Heart left ventricle (tissue), 16 donors: ENCODE measurements at places on chromosomes 13 and 19. TPM values are rescaled to one million over a fixed set of nuclear protein-coding genes. Genes with fewer than 3 reads are reported as not detected.

- no peak for DNase-seq
Observed at GRCh38 chr13:44211286-44211685, 162.3 kb upstream of the SERP2 start.

DNA sequence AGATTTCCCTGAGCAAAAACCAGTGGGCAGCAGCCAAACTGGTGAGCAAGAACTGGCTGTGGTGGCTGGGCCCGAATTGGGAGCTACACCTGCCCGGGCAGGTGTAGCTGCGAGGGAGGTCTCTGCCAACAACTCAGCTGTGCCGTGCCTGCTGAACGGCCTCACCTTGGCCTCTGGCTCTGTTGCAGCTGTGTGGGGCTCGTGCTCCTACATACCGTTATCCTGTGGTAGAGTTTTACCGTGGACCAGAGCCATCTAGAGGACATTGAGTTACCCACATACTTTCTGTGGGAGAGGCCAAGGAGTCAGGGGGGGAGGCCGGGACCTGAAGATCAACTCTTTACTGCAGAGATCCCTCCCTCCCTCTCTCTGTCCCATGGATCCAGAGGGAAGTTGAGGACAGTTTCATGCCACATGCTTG, 113.2 kb downstream of the TM9SF2 start:
- no peak for DNase-seq

- no peak for DNase-seq
Observed at GRCh38 chr13:57128909-57129308, 11.8 kb upstream of the PRR20A start.

- no peak for DNase-seq
Observed at GRCh38 chr19:3944018-3944721, 11.3 kb downstream of the NMRK2 start.

GRCh38 chr19:16247353-16248182, 49.9 kb downstream of the AP1M1 start:
- peak; percentile 87 for DNase-seq

DNA sequence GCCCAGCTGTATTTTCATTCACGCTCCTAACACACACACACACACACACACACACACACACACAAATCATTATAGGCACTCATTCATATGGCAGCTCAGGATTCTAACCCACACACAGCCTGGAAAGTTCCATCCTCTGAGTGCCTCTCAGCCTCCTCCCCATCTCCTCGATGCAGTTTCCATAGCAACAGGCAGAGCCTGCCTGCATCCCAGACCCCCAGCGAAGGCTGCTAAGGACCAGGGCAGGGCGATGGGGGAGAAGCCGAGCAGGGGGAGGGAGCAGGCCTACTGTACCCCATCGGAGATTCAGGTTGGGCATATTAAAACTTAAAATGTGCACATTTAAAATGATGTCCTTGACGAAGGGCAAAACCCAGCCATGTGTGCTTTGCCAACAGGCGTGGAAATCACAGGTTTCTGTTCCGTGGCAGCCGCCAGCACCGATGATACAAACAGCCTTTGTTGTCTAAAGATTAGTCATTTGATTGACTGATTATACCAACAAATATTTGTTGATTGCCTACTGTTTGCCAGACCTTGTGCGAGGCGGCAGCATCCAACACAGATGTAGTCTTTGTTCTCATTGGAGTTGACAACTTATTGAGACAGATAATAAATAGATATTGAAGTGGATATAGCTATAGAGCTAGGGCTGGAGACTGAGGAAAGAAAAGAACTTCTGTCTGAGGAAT, 43.8 kb upstream of the USP29 start:
- no peak for DNase-seq

DNA sequence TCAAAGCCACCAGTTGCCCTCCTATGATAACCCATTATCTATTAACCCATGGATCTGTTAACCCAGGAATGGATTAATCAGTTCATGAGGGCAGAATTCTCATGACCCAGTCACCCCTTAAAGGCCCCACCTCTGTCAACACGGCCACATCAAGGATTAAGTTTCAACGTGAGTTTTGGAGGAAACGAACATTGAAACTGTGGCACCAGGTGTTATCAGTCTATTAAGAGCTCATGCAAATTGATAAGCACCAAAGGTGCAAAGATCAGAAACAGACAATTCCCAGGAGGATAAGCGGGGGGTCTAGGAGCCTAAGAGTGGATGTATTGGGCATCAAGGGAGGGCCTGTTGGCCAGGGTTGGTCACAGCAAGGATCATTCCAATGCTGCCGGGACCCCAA, 19.9 kb upstream of the ELAVL1 start:
- DNase-seq, result no peak

DNA sequence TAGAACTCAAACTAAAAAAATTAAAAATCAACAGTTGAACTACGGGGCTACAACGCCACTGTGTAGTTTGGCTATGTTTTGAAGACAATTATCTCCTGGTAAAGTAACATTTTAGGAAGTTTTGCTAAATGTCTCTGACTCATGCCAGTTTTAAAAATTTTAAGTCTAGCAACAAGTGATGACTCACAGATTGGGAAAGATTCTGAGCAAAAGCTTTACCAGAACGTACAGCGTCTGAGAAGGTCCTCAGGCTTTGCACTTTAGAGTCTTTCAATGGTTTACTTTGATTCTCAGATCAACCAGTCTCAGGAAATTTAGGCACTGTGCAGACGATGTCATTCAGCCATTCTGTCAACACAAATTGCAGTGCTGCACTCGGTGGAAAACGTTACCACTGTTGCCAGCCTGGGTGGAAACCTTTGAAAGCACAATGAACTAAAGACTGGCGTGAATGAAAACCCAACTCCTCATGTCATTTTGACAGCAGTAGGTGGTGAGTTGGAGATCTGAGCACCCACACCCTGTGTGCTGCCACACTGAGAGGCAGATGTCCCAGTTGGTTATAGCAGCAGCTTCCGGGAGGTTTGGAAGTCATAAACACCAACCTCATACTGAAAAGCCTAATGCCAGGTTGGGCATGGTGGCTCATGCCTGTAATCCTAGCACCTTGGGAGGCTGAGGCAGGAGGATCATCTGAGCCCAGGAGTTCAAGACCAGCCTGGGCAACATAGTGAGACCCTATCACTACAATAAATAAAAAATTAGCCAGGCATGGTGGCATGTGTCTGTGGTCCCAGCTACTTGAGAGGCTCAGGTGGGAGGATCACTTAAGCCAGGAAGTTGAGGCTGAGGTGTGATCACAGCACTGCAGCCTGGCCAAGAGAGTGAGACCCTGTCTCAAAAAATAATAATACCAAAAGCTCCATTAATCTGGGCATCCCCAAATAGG, 6.3 kb upstream of the WTIP start:
- DNase-seq, result no peak

- DNase-seq, result no peak
Observed at GRCh38 chr19:50324331-50324730, 4.8 kb downstream of the KCNC3 start.

DNA sequence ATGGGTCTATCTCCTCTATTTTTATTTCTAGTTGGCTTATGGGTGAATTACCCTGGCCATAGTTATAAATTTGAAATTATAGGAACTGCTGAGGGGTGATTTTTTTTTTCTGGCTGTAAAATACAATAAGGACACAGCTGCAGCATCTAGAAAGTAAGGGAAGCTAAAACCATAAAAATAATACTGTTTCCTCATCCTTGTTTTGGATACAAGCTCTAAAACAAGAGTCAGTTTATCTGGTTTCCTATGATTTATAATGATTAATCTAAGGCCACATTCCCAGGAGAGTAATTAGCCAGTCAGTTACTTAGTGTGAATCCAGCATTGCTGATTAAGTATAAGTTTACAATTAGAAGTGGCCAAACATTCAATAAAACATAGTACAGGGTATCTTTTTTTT, 219.1 kb upstream of the NBEA start:
- DNase-seq, result no peak

GRCh38 chr19:40344422-40344821, 3.8 kb downstream of the C19orf47 start:
- no peak for DNase-seq

The MAP4K1 gene
- 9.9 TPM for total RNA-seq

The IQCN gene
- total RNA-seq, result 1.2 TPM

The ZNF730 gene
- total RNA-seq, result 0.21 TPM

The RELB gene
- 23.2 TPM for total RNA-seq

The ZNF284 gene
- total RNA-seq, result 1.2 TPM

The SCAF1 gene
- 39.1 TPM for total RNA-seq
